ENCODE measurements at places on chromosomes 1 and 21. TPM values are rescaled to one million over a fixed set of nuclear protein-coding genes. Genes with fewer than 3 reads are reported as not detected.
A peak's percentile ranks its signal among the peaks of the same experiment; 100 is the strongest.

- DNase-seq, result no peak
These were observed 1.3 kb downstream of the KAZN start for GRCh38 chr1:14599800-14600199.

- DNase-seq, result peak; percentile 5
These were observed 46.6 kb downstream of the ARHGEF11 start for GRCh38 chr1:156998840-156999500.

- DNase-seq, result no peak
These were observed 4.0 kb downstream of the CRNN start for GRCh38 chr1:152410028-152410427.

DNA sequence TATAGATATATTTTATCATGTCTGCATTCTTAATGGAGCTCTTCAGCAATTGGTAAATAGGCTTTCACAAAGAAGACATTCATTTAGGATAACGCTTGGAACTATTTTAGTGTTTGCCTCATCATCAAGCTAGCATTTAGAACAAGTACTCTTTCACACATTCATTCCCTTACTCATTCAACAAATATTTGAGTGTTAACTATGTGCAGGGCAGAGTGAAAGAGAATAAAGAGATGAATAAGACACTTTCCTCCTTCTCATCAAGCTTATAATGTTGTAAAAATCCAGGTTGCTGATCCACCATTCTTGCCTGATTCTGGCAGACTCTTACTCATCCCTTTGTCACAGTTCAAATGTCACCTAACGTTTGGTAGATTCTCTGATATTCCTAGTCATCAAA lies 386.3 kb upstream of the BEND5 start:
- DNase-seq, result peak; percentile 25

GRCh38 chr1:211158866-211159265 lies 24.9 kb upstream of the KCNH1 start:
- no peak for DNase-seq

DNA sequence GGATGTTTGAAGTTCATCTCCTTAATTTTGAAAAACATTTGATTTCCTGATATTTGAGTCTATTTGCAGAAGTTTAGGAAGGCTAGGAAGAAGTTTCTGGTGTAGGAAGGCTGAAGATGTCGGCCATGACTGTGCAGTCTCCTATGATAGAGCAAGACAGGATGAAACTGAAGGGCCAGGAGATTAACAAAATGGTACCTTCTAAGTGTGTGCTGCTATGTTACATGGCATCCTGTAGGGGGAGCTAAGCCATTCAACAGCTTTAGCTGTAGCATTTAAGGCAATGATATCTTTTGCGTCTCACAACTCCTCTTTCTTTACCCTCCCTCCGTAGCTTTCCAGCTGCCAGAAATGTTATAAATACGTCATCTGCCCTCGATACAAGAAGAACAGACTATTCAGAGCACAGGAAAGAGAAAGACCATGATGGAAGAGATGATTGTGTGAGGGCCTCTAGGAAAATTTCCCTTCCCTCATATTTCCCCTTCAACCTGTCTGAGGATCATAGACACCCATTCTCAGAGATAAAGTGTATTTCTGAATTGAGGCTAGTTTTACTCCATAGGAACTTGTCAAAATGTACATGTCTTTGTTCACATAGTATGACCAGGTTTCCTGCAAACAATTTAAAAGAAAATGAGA lies 61.1 kb downstream of the XCL1 start:
- DNase-seq, result peak; percentile 34

NTMT2 gene
- total RNA-seq, result not detected

ARHGEF10L gene
- 51.7 TPM for total RNA-seq

SPRR2F gene
- total RNA-seq, result not detected

CGN gene
- total RNA-seq, result 0.06 TPM

VAV3 gene
- 0.64 TPM for total RNA-seq
